ENCODE measurements at places on chromosomes 4 and X.

- DNase-seq, result no peak
These were observed 434.3 kb upstream of the FAT1 start for GRCh38 chr4:187158003-187158402.

DNA sequence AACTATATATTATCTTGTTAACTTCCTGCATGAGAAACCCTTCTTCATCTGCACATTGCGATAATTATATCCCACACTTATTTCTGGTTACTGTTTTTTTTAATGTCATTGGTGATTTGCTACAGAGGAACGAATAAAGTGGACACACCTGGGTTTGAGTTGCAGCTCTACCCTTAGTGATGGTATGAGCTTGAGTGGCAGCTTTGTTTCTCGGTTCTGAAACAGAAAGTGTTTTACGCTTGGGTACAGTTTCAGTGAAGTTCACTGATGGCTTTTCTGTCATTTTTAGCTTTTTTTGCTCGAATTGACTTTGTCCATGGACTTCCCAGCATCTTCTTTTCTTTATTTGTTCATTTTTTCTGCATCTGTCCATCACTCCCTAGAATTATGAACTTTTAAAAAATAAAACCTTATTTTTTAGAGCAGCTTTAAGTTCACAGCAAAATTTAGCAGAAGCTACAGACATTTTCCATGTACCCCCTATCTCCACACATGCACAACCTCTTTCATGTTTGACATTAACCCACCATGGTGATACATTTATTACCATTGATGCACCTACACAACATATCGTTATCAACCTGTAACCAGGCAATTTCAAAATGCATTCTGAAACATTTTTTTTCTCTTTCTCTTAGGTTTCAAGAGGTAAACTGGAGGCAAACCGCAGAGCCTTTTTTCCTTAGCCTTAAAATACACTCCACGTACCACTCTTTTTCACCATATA, 1041.6 kb upstream of the PRKX start:
- DNase-seq, result no peak

DNA sequence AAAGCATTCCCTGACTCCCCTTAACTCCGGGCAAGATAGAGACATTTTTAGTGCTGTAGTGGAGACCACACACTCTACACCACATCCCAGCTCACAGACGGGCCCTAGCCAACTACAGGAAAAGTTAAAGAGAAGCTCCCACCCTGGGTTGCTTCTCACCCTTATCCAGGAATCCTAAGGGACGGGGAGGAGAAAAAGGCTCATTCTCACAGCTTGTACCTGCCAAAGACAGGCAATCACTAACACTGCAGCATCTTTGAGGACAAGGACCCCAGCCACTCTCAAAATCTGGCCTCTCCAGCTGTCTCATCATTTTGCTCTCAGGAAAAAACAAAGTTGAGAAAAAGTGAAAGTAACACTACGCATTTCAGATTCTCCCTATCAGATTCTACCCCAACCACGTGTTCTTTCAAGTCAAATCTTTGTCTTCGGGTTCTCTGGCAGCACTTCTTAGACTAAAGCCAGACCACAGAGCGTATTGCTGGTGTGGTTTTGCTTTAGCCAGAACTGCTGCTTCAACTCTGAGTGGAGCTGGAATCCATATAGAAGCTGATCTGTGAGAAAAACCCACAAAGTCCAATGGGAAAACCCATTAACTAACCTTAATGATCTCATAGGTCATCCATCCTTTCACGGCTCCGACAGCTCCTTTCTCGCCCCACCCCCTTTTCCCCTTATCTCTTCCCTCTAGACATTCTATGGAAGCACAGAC, 605.9 kb upstream of the DIPK2B start:
- DNase-seq, result peak; percentile 94

- peak; percentile 5 for DNase-seq
These were observed 1653.5 kb upstream of the AGA start for GRCh38 chr4:179095585-179096221.

GRCh38 chr4:135185256-135185655, 983.7 kb upstream of the PABPC4L start:
- no peak for DNase-seq

- no peak for DNase-seq
These were observed 105.5 kb downstream of the HDAC8 start for GRCh38 chrX:72467135-72467534.

GRCh38 chr4:48315728-48316630, 25.4 kb upstream of the SLAIN2 start:
- peak; percentile 66 for DNase-seq

DNA sequence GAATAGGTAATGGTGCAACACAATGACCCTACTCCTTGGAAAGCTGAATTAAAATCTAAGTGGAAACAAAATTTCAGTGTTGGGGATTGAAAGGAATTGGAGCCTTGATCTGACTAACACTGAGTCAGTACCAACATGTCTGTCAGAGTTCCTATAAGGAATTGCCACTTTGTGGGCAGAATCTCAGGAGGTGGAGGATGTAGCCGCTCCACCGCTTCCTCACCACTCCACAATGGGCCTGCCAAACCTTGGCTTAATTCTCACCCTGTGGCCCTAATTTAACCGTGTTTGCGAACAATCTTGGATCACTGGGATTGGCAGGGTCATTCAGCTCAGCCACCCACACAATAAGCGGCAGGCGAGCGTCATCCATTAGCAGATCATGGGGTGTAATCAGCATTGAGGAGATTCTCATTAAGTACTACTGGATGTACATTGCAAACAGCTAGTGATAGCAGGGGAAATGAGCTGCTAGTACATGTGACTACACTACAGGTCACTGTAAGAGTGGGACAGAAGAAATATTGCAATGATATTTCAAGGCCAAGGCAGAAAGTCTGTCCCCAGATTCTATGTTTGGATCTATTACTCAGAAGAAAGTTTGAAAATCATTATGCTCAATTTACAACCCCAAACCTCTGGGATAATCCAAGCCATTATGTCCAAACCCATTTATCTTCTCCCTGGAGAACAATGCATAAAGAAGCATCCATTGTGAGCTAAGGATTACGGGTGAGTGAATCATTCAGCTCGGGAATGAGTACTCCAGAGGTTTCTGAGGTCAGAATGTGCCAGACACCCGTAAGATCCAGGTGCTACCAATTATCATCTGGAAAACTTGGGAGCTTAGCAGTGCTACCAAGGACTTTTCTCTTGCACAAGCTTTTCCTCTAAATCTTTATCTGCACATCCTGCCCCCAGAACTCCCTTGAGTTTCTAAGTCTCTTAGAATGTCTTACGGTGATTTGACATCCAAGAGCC, 5.8 kb downstream of the SRPX start:
- peak; percentile 94 for DNase-seq
